ENCODE measurements at places on chromosomes 5 and 9.

DNA sequence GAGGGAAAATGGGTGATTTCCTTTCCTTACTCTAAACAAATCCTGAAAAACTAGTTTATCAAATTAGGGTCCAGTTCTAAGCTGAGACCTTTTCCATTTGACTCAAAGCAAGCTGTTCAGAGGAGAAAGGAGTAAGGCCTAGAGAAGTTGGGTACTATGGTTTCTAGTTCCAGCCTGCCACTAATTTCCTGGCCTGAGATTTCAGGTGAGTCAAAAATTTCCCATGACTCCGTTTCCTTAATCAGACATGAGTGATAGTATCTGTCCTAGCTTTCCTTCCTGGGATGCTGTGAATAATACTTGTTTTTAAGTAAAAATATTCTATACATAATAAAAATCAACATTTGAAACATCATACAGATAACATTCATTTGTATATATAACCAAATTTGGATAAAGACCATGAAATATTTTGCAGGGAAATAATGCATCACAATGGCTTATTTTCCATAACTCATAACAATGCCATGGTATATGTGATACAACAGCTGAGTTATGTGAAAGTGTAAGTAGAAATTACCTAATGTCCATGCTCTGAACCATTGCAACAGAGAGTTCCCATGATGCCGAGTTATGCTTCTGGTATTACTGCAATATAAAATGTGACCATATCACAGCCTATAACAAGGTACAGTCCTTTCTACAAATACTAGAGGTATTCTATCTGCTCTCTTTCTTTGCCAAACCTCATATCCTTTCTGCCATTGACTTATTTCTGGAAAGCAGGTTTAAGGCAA, 142.7 kb downstream of the MLLT3 start:
- DNase-seq, result no peak

DNA sequence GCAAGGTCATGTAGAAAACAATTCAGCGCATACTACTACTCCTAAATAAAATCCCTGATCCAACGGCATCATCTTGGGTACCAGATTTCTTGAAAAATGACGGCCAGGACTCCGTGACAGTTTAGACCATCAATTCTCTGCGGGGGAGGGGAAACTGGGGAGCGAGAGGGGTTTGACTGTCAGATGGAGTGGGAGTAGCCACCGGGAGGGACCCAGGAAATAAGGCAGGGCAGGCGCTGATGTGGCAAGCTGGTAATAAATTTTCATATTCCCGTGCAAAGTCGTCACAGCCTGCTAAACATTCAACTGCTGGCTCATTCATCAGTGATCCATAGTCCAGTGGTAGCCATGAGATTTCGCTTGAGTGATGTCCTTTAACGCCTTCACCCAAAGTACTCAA, 457 bp upstream of the CDH18 start:
- DNase-seq, result no peak

- peak; percentile 94 for DNase-seq
These were observed 109.3 kb upstream of the IFNE start for GRCh38 chr9:21591221-21592062.

DNA sequence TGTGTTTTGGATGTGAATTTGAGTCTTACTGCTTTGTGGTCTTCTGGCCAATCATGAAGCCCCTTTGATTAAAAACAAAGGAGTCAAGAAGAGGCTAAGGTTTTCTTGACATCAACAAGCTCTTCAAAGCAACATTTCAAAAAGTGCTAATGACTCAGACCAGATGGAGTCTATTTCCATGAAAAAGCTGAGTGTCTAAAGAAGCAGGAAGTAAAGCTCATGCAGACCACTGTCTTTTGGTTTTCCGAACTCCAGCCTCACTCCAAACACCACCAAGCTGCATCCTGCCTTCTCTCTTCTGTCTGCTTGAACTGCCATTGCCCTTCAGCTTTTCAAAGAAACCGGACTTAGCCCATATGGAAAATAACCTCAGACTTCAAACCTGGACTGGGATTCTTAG, 115.2 kb downstream of the PRDM6 start:
- DNase-seq, result no peak

DNA sequence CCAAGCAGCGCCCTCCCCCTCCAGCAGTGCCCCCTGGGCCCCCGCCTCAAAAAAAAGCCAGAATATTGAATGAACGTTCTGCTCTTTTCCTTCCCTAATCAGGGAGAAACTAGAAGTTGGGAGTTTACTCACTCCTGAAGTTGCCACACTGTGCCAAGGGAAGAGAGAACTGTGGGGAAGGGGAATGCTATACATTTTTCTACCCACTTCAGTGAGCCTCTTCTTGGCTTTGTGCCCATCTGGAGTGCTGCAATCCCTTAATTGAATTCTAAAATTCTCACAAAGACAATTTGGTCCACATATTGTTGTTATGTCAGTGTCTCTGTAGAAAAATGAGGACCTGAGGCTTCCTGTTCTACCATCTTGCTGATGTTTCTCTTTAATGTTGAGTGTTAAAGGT, 443.7 kb downstream of the DIRAS2 start:
- no peak for DNase-seq

DNA sequence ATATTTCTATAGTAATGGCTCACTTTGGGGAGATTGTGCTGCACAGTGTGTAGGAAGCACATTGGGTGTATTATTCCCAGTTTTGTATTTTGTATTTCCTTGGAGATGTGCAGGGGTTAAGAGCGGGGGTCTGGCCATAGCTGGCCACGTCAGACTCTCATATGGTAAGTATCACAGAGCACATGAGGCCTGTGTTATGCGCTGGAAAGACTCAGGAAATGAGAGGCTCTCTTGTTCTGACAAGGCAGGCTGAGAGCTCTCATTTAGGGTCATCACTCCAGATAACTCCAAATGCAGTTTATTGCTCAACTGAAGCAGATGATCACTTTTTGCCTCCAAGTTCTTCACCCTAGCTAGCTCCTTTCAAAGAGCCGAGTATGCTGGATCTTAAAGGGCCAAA, 205.7 kb downstream of the NTRK2 start:
- no peak for DNase-seq

- no peak for DNase-seq
These were observed 16.1 kb downstream of the NOTCH1 start for GRCh38 chr9:136529516-136530460.

DNA sequence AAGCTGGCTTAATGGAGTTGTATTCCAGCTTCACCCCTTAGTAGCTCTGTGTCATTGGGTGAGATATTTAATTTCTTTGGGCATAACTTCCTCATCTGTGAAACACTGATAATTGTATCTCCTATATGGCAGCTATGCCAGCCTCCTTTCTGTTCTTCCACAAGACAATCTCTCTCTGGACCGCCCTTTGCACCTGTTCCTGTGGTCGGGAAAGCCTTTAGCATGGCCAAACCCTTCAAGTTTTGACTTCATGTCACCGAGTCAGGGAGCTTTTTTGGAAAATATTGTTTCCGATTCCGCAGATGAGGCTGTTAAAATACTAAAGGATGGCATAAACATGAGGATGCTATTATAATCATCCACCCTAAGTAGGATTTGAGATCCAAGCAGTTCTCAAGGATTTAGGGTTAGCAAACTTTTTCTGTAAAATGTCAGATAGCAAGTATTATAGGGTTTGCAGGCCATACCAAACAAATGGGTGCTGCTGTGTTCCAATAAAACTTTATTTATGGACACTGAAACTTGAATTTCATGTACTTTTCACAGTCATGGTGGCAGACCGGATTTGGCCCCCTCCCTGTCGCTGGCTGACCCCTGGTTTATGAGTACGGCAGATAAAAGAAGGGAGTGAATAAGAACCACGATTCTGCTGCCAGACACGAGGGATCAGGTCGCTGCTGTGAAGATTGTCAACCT, 695 bp upstream of the NDFIP1 start:
- DNase-seq, result no peak

- DNase-seq, result no peak
These were observed 2.2 kb downstream of the PRDM12 start for GRCh38 chr9:130666393-130667119.

- no peak for DNase-seq
These were observed 10.9 kb downstream of the GNE start for GRCh38 chr9:36247356-36247755.

- no peak for DNase-seq
These were observed 64.2 kb upstream of the CDKN2B start for GRCh38 chr9:22073349-22073748.

DNA sequence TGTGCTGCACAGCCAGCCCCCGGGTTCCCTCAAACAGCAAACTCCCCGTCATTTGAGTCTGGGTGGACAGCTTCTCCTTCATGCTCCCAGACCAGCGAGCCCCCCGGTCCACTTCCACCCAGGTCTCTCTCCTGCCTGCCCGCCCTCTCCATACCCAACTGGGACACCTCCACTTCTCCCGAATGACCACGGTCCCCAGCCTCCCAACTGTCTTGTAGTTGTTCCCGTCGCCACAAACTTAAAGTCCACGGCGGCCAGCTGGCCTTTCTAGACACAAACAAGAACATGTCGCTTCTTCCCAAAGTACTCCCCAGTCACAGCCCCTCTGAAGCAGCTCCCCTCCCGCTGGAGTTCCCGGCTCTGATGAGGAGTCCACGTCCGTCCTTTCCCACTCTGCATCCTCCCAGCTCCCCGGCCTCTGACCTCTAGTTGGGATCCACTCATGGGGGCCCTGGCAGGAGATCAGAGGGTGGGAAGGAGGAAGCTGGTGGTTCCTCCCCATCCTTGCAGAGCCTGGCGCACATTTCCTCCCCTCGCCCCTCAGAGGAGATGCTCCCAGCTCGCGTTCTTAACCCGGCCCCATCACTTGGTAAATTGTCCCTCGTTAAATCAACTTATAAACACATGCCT, 24.1 kb upstream of the PPP1R26 start:
- DNase-seq, result no peak

- DNase-seq, result no peak
These were observed 525.1 kb downstream of the TAF11L14 start for GRCh38 chr5:18159331-18159730.

DNA sequence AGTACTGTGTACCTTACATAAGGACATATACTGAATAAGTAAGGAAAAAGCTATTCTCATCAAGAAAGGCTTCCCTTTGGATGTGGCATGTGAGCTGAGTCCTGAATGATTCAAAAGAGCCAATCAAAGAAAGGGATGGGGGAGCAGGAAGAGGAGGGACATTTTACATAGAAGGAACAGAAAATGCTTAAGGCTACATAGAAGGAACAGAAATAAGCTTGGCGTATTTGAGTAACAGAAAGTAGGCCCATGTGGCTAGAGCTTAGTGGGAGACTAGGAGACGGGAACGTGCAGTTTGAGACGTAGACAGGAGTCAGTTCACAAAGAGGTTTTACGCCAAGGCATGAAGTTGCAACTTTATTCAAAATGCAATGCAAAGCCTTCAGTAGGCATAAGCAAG, 126.3 kb downstream of the CEMIP2 start:
- DNase-seq, result no peak

GRCh38 chr9:97695995-97696802, 941 bp downstream of the XPA start:
- DNase-seq, result no peak

DNA sequence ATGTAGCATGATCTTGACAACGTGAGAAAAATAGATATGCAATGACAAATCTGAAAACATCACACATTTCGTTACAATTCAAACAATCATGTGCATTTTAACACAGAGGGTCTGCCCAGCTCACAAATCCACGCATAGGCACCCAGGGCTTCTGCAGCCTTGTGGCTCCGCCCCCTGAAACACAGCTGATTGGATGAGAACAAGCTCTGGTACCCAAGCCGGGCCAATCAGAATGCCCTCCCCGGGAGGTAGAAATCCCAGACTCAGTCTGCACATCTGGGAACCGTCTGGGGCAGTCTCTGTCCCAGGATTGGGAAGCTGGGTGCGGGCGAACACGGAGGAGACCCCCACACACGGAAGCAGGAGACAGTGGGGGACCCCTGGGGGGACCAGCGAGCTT, 137.5 kb downstream of the GAPVD1 start:
- DNase-seq, result no peak

DNA sequence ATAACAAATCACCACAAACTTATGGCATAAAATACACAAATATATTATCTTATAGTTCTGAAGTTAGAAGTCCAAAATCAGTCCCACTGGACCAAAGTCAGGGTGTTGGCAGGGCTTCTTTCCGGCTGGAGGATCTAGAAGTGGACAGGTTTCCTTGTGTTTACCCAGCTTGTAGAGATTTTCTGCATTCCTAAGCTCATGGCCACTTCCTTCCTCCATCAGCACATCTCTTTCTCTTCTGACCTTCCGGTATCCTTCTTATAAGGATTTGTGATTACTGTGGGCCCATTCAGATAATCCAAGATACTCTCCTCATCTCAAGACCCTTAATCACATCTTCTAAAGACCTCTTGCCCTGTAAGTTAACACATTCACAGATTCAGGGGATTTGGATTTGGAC, 97.6 kb downstream of the RAB3C start:
- DNase-seq, result no peak

DNA sequence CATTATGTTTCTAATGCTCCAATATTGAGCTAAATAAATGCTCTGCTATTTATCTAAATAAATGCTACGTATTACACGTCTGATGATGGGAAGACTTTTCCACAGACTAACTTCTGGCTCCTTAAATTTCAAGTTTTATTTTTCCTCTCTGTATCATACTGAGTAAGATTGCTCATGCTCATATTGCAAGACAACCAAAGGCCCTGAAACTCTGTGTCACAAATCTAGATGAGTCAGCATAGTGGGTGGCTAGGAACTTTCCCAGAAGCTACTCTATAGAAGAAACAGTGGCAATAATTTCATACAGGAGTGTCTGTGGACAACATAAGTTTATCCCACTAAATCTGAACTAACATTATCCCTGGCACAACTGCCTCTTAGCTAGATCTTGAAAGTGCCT, 53.0 kb upstream of the RFX3 start:
- DNase-seq, result no peak

DNA sequence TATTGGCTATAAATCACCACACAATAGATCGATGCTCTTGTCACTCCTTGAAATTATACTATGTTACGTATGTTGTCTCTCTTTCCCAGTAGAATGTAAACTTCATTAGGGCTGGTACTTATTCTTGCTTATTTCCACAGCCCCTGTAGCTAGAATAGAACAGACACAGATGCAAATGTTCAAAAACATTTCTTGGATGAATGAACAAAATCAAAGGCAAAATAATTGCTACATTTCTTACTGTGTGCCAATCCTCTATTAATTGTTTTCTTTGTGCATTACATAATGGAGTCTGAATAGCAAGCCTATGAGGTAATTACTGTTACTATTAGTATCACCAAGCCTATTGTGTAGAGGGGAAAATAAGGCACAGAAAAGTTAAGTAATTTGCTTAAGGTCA, 725 bp upstream of the OR13C2 start:
- DNase-seq, result no peak

All from HCT116 (cell line).